ENCODE measurements at places on chromosomes 4 and X.

DNA sequence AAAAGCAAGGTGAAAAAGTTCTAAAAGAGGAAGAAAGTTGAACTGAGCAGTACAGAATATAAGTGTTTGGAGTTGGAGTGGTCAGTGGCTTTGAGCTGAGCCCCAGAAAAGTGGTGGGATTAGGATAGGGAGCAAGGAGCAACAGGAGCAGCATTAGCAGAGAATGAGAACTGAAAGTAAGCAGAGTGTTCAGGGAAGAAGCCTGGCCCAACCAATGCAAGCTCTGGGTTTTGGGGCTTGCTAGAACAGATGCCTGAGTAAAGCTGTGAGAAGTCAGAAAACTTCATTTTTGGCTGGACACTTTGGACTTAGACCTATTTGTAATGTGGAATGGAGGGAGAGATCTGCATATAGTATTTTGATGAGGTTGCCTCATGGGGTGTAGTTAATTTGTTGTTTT lies 17.8 kb downstream of the JADE1 start:
- no peak for DNase-seq

GRCh38 chrX:156002507-156002906 lies 5.0 kb downstream of the IL9R start:
- DNase-seq, result no peak

GRCh38 chr4:156242390-156242789 lies 288.7 kb upstream of the CTSO start:
- DNase-seq, result no peak

DNA sequence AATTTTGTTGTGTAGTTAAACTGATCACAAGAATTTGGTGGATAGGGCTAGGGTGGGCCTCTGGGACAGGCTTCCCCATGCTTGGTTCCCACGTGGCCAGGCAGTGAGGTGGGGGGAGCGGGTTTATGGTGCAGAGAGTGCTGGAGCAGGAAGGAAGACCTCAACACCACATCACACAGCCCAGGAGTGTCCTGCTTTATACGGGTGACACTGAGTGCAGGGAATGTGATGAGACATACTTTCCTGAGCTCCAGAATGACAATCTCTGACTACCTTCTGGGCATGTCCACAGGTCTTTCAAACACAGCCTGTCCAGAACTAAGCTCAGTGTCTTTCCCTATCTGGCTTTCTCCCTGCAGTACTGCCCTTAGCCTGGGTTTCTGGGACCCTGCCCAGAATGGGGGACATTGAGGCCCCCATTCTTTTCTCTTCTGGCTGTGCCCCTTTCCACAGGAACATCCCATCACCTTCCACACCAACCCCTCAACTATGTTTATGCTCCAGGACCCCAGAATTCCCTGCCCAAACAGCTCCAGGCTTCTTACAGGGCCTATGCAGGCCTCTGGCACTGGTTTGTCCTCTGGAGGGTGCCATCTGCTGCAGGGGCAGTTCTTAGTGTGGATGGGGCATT lies 36.5 kb upstream of the RASL11B start:
- DNase-seq, result no peak

Measured in stimulated activated CD8-positive, alpha-beta memory T cell treated with anti-CD3 and anti-CD28 coated beads, Interleukin-15, amount 100 ng/mL, for 24 hours (primary cell).